Stimulated activated CD4-positive, alpha-beta T cell treated with anti-CD3 and anti-CD28 coated beads, TNF-alpha, amount 100 ng/mL, for 24 hours (primary cell): ENCODE measurements at places on chromosomes 6 and 20.

DNA sequence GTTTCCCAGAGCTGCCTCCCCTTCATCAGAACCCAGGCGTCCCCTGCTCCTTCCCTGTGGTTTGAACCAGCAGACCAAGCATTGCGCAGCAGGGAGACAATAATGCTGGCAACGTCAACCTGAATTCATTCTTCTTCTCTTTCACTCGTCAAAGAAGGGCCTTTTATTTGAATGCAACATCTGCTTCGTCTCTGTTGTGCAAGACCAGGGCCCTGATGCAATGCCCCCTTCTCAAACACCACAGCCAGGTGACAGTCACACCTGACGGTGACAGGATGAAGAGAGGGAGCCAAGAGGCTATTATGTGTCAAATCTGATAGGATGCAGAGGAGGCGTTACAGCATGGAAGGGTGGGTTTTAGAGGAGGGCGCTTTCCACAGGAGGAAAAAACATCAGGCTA, 8.0 kb downstream of the INSM1 start:
- no peak for DNase-seq

DNA sequence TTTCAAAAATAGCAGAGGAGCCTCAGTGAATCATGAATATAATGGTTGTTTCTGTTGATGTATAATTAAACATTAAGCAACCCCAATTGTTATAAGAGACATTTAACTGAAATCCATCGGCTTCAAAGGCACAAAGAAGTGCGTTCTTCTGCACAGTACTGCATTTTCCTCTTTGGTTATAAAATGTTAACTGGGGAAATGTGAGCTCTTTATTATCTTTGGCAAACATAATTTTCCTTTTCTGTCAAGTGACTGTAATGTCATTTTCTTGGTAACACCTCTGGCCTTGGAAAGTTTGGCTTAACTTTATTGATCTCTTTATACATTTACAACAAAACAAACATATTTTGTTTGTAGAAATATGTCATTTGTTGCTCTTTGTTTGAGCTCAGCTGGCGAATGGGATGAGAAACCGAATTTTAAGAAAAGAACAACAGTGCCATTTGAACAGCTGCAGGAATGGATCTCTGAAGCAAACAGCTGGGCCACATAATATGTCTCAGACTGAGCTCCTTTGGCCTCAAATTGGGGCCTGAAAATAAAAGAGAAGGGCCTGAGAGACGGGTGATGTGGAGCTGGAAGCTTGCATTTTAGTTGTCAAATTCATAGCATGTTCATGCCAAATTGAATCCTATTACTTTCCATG, 427.0 kb upstream of the SPTLC3 start:
- DNase-seq, result no peak

DNA sequence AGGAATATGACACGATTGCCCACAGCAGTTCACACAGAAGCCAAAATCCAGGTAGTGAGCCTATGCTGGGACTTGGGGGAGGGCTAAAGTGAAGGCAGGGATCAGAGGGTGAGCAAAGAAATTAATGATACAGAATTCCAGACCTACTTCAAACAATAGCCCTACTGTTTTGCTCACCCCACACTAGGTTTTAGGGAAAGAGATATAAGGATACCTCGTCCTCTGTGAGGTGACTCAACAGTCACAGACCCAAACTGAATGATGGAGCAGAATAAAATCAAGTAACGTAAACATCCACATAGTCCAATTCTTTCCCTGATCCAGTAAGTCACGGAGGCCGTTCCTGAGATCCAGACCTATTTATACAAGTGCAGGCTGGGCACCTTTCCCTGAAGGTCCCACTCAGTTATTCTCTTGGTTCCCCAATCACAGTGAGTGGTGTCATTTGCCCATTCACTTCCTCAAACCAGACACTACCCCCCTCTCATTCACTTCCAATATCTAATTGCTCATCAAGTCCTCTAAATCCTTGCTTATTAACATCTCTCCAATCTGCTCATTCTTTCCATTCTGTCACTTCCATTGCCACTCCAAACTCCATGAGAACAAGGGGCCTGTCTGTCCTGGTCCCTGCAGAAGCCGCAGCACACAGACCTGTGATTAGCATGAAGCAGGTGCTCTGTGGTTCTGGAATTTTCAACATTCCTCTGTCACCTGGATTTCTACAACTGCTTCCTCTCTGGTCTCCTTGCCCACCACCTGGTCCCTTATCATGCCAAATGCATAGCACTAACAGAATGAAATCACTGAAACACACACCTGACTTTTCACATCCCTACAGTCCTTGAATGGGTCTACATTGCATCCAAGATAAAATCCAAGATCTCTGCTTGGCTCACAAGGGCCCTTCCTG, 55.9 kb downstream of the ATXN1 start:
- DNase-seq, result no peak

DNA sequence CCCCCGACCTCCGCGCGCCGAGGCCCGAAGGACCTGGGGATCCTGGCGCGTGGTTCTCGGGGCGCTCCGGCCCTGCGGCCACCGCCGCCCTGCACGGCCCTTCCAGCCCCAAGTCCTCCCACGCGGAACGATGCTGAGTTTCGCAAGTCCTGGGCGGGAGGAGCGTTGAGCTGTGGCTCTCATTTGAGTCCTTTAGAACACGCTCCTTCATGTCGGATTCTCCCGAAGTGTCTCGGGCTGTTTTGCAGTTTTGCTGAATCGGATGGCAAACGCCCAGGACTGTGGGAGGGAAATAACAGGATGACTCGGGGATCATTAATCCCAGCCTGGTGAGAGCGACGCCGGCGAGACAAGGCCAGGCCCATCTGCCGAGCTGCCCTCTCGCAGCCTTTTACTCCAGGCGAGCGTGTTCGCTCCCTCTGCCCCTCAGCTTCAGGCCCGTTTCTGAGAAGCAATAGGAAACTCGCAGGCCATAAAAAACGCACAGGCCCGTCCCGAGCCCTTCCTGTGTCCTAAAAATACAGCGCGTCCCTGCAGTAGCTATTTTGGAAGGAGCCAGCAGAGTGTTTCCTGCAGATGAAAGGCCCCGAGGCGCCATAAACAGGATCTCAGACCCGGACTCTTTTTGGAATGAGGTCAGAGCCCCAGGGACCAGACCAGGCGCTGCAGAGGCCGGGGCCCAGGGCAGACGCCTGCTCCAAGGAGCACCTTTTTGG, 153.5 kb downstream of the DLL1 start:
- DNase-seq, result no peak

GRCh38 chr6:112036088-112036637, 17.7 kb upstream of the CCN6 start:
- DNase-seq, result no peak

DNA sequence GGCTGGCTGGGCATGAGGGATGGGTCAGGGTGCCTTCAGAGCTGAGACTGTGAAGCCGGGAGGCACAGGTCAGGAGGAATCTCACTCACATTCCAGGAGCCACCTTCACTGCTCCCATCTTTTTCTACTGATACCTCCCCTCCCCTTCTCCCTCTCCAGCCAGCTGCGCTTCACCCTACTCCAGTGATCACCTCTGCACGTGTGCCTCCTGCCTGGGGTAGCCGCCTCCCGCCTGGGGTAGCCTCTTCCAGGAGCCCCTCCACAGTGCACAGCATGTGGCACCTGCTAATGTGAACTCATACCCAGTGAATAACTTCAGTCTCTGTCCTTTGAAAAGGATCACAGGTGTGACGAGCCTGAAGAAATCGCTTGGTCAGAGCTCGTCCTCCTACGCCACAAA, 232.6 kb downstream of the TMEM242 start:
- no peak for DNase-seq

- no peak for DNase-seq
Observed at GRCh38 chr6:63567966-63568365, 4.3 kb upstream of the LOC128125822 start.

DNA sequence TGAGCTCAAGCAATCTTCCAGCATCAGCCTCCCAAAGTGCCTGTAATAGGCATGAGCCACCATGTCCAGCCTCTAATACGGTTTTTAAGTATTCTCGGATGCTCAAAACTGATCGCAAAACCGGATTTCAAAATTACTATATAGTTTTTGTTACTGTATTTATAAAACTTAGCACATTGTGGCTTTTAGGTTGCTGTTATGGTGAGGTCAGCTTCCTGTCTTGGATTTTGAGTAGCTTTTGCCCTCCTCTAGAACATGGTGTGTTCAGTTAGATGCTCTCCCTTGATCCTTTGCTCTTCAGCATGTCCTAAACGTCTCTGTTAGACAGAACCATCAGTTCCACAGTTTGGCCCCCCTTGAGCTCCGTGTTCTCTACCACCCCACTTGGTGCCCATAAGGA, 96.2 kb downstream of the RPP40 start:
- DNase-seq, result no peak

- DNase-seq, result no peak
Observed at GRCh38 chr20:49138431-49138830, 49.7 kb downstream of the STAU1 start.

DNA sequence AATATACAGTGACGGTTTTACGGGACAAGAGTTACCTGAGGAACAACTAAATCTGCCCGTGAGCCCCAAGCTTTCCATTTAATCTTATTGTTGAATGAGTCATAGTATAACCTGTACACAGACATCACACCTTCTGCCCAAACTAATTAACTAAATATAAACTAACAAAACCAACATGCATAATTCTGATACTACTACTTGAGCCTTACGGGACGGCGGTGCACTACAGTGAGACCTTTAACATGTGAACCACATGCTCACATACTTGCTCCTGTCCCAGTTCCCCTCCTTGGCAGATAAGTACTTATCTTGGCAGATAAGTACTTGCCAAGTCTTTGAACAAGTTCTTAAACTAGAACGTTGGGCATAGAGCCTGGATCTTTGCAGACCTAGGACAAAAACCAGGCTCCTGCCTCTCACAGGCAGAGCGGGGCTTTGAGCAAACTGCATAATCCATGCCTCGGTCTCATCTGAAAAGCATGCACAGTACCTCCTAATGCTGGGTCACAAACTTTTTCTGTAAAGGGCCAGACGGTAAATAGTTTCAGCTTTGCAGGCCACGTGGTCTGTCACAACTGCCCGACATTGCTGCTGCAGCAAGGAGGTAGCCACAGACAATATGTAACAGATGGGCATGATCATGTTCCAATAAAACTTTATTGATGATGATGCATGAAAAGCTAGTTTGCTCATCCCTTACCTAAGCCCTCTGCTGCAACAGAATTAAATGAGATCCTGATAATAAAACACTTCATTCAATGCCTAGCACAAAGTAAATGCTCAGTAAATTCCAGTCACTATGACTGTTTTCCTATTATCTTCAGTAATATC, 23.0 kb downstream of the ZNF217 start:
- no peak for DNase-seq

- no peak for DNase-seq
Observed at GRCh38 chr20:9019833-9020232, 49.1 kb upstream of the PLCB4 start.

- no peak for DNase-seq
Observed at GRCh38 chr6:87225511-87225910, 70.1 kb downstream of the ZNF292 start.

DNA sequence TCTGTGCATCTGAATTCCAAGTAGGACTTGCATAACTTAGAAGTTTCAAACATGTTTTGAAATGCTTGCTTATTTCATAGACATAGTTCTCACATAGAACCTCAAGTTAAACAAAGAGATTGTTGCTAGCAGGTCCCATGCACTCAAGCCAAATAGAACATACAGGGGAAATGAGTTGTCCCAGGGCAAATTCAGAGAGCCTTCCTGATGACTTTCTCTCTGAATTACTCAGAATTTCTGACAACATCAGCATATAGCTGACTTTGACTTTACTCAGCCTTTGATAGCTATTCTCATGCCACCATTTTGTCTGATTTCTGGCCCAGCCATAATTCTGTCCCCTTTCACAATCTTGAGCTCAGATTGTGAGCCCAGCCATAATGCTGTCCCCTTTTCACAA, 333.2 kb upstream of the PLCB4 start:
- DNase-seq, result no peak

GRCh38 chr6:123014835-123015234, 18.8 kb downstream of the CLVS2 start:
- no peak for DNase-seq

- no peak for DNase-seq
Observed at GRCh38 chr20:32456869-32457478, 98.8 kb downstream of the ASXL1 start.

- DNase-seq, result no peak
Observed at GRCh38 chr20:13865156-13865555, 80.3 kb downstream of the NDUFAF5 start.

DNA sequence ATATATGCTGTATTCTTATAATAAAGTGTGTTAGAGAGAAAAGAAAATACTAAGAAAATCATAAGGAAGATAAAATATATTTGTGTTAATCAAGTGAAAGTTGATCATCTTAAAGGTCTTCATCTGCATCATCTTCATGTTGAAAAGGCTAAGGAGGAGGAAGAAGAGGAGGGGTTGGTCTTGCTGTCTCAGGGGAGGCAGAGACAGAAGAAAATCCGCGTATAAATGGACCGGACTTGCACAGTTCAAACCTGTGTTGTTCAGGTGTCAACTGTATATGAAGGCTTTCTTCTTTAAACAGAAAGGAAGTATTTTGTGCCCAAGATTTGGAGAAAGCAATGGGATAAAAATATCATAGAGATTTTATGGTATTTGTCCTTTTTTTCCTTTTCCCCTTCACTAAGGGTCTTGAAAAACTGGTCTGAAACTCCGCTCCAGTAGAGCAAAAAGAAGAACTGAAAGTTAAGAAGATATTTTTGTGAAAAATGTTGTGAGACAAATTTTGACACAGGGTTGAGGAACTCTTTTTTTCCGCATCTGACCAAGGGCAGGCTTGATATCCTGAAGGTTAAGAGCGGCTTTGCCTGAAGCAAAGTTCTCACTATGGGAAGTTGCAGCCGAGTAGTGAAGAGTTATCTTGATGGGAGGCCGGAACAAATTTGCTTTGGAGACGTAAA, 350.7 kb downstream of the LAMA2 start:
- DNase-seq, result no peak

DNA sequence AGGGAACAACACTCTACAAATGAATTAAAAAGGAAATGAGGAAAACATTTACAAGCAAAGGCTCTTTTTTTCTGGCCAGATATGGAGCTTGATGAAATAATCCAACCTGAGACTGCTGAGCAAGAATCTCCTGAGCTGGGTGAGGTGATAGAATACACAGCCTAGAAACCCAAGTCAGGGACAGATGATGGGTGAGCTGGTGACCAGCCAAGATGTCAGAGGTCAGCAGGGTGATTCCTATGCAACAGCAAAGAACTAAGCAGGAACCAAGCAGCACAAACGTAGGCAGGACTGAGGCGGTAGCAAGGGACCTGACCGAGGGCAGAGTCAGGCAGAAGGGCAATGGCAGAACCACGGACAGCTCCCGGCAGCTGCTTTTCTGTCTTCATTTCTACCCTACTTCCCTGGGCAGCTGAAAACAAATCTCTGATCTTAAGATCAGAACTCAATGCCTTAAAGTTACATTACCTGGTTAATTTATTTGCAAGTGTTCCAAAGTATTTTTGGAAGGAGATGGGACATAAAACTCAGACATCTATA, 75.1 kb downstream of the CDC40 start:
- no peak for DNase-seq

- DNase-seq, result no peak
Observed at GRCh38 chr20:5118220-5119142, 1.3 kb downstream of the PCNA start.

GRCh38 chr6:67667637-67668422, 967.3 kb upstream of the ADGRB3 start:
- DNase-seq, result no peak

GRCh38 chr6:130313206-130313605, 52.6 kb upstream of the TMEM200A start:
- DNase-seq, result no peak

GRCh38 chr6:30963641-30964040, 19.9 kb upstream of the MUC21 start:
- no peak for DNase-seq

- DNase-seq, result no peak
Observed at GRCh38 chr20:62666736-62667529, 24.6 kb downstream of the SLCO4A1 start.
